HT-29 (cell line): ENCODE measurements at places on chromosomes 1 and 21.

DNA sequence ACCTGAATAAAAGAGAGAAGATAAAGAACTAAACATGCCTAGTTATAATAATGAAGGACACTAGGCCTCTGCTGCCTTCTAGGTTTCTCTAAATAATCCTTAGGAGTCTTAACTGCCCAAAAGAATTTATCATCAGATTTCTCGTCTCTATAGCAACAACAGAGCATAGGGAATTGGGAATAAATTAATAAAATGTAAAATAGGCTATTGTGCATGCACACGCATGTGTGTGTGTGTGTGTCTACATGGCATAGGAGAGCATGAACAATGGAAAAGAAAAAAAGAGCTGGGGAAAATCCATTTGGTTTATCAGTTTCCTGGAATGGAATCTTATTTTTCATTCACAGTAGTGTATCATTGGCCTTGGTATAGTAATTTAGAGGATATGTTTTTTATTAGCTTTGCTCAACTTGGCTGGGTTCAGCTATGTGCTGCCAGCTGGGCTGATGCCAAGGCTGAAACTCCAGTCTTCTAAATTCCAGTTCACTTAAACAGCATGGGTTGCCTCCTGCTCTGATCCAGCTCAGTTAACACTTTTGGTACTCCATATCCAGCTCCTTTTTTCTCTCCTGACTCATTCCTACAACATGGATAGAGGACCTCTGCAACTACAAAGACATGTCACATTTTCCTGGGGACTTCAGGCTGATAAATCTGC is 80.6 kb upstream of the SLFNL1 start:
- no peak for DNase-seq

DNA sequence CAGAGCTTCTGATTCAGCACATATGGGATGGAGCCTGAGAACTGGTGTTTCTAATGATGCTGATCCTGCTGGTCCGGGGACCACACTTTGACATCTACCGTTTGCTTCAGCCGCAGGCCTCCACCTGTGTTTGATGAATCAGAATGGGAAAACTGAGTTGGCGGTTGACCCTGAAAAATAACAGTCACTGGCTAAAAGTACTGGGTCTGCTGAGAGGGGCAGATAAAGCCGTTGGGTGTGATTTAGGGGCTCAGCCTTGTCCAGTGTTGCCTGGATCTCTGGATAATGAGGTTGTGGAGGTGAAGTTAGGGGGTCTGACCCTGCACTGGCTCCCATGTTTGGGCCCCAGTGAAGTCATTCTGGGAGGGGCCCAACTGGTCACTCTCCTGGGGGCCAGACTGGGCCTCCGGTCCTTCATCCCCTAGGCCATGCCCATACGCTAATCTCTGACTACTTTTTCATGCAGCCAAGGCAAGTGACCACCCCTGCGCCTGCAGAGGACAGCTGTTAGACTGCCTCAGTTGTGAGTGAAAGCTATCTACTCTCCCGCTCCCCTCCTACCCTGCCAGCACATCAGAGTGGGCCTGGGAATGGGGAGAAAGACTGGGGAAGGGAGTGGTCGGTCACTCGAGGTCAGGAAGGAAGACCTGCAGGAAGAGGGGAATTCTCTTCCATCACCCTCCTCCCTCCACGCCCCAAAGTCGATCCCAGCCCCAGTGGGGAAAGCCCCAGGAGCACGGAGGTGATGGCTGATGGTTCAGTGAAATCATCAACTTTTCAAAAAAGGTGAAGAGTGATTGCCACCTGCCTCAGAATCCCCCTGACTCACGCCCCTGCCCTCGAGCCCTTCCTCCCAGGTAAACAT is 27.7 kb downstream of the VASH2 start:
- DNase-seq = no peak

DNA sequence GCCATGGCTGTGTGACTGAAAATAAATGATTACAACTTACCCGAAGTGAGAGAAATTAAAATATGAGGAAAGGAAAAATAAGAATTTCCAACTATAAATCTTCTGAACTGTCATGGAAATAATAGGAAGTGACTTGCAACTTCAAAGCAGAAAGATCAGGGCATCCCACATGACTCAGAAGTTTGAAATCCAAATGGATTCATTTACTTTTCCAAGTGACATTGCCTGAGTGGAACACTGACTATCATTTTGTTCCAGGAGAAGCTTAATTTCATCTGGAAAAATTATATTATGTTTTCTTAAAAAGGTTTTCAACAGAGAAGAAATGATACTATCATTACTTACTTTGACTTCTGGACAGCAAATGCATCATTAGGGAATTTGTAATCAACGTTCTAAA is 110.8 kb downstream of the GREM2 start:
- DNase-seq = no peak

- peak; percentile 33 for DNase-seq
These were observed 2.5 kb downstream of the PHLDA3 start for GRCh38 chr1:201466492-201466891.

GRCh38 chr1:63454269-63454668 is 68.8 kb downstream of the ITGB3BP start:
- no peak for DNase-seq

DNA sequence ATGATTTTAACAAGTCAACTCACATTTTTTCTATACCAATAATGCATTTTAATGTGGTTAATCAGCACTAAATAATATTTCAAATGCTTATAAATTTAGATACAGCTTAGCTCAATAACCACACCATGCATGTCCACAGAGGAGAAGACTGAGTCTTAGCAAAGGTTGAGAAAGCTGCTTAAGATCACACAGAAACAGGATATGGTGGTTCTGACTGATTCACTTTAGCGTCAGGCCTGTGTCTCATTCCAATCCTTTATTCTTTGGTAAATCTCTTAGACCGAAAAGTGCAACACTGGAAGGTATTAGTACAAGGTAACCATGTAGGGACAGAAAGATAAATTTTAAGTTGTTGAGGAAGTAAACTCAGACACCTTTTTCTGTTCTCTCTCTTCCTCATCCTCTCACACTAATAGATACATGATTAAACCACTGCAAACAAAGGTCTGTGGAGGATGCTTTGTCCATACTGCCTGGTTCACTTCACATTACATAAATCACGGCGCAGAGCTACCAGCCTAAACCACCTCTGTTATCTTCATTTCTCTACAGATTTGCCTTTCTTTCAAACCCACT is 139.0 kb downstream of the DPYD start:
- no peak for DNase-seq

DNA sequence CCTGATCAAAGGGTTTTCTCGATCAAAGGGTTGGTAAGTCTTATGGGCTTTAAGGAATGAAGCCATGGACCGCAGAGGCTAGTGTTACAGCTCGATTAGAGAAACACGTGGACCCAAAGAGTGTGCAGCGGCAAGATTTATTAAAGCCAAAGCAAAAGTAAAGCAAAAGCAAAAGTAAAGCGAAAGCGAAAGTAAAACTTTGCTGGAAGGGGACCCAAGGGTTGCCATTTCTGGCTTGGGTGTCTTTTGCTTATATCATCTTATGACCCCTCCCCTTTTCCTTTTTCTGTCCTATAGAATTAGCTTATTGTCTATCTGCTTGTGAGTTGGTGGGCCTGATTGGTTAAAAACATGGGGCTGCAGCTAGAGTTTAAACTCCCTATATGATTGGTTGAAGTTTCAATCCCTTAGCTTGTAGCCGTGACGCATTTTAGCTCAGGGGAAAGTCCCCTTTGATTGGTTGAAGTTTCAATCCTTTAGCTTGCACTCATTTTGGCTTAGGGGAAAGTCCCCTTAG is 957.0 kb downstream of the AMY1C start:
- no peak for DNase-seq

GRCh38 chr1:151513626-151514121 is 2.5 kb downstream of the CGN start:
- DNase-seq = peak; percentile 98
